Activated CD4-positive, alpha-beta T cell treated with anti-CD3 and anti-CD28 coated beads, Interleukin-2, amount 50 U/mL, for 24 hours (primary cell): ENCODE measurements at places on chromosomes 11 and 22.

GRCh38 chr11:44887636-44888035 lies 63.0 kb downstream of the TP53I11 start:
- DNase-seq = no peak

DNA sequence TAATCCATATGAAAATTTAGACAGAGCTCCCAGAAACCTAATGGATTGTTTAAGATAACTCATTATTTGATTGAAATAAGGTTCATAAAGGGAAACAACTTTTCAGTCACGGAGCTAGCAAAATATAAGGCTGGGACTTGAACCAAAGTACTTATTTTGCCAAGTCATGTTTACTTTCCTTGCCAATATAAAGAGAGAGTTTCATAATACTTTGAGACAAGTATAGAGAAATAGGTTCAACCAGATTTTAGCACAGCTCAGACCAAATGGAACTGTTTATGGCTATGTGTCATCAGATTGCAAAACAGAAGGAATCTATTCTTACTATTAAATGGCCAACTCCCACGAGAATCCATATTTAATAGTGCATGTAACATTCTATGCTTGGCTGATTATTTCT lies 1517.5 kb upstream of the TENM4 start:
- DNase-seq = no peak

DNA sequence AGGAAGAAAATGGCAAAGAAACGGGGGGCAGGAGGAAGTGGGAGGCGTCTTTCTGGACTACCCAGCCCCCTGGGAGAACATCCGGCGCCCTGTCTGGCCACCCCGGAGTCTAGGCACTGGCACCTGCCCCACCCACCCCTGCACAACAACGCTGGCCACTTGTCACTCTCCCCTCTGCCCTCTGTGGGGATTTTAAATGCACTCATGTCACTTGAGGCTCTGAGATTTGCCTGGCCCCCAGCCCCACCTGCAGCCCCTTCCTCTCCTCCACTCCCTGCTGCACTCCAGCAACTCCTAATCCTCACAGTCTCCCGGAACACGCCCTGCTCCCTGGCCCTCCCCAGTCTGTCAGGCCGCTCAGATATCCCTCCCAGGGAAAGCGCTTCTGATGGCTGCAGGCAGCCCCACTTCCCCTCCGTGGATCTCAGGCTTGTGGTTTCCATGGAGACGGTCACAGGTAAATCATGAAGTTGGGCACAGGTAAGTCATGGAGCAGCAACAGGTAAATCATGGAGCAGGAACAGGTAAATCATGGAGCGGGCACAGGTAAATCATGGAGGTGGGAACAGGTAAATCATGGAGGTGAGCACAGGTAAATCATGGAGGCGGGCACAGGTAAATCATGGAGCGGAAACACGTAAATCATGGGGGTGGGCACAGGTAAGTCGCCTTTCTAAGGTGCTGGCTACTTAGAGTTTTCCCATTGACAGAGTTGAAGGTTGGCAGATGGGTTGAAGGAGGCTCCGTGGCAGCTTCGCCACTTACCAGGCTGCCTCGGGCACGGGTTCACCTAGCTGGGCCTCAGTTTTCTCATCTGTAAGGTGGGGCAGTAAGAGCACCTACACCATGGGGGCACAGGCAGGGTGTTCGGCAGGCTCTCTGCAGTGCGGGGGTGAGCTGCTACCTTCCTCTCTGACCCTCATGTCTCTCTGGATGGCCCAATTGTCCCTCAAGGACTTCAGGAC lies 79.0 kb upstream of the SHISAL1 start:
- DNase-seq = no peak

DNA sequence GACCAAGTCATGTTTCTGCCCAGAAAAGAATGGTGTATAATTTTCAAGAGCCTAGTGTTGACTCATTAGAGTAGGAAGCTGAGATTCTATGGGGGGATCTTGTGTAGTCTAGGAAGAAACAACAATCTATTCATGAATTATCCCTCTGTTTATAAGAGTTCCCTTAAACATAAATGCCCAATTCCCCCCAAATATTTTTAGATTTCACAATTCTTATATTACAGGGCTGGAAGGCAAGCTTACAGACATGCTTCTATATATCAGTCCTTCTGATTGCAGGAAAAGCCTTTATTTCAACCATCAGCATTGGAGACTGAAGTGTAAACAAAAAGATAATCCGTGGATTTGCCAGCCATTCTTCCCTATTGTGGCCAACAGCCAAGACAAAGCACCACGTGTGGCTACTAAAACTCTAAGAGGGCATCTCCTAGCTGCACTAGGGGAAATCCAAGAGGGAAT lies 71.4 kb downstream of the NAT10 start:
- no peak for DNase-seq

DNA sequence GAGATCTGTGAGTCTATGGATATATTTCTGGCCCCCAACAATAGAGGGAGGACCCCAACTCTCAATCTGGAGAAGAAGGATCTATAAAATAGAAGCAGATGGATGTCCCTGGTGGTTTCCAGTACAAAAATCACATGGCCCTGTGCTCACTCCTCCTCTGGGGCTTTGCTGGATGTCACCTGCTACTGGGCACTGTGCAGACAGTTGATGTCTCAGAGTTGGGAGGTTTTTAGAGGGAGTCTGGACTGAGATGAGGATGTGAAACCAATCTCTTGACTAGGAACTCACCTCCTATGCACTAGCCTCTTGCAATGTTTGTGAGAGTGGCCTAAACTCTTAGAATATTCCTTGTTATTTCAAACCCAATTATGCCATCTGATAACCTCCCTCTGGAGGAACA lies 107.2 kb downstream of the SCN3B start:
- DNase-seq = no peak

DNA sequence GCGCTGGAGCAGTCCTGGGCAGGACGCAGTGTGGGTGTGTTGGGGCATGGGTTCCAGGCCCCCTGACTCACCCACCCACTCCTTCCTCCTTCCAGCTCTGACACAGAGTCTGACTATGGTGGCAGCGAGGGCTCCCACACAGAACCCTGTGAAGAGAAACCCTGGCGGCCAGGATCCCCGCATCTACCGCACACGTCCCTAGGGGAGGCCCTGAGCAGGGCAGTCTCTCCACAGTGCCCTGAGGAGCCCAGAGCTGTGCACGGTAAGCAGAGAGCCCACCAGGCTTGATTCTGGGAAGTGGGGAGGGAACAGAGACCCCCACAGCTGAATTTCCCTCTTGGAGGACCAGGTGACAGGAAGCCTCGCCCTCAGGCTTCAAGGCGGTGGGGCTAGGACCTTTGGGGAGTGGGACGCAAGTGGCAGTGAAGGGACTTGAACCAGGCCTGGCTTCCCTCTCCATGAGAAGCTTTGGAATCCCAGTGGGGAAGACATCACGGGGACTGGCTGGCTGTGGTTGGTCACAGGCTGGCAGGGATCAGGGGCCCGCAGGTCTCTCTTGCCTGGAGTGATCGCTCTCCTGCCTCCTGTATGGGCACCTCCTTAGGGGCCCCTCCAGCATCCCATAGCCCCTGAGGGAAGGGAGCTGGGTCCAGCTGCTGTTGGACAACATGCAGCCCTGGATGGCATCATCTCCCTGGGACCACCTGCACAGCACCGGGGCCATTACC lies 96.4 kb upstream of the PARVA start:
- no peak for DNase-seq

GRCh38 chr22:20267441-20268278 lies 458 bp downstream of the RTN4R start:
- DNase-seq = no peak

DNA sequence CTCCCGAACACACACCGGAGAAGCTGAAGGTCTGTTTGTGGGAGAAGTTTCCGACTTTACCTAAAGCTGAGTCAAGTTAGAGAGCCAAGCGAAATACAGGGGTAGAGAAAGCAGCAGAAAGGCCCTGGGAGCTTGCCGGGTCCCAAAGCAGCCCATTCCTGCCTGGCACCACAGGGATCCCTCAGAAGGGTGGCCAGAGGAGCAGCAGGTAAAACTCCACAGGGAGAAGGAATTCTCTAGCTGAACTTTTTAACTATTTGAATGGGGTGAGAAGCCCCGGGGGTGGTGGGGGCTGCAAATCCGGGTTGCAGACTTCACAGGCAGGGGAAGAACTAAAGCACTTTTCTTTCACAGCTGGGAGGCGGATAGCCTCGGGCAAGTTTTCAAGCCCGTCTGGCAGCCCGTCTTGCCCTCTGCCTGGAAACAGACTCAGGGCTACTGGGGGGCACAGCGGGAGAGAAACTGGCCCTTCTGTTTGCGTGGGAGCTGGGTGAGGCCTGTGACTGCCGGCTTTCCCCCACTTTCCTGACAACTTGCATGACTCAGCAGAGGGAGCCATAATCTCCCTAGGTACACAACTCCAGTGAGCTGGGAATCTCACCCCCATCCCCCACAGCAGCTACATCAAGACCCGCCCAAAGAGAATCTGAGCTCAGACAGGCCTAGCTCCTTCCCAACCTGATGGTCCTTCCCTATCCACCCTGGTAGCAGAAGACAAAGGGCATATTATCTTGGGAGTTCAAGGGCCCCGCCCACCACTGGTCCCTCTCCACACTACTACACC lies 311.0 kb downstream of the SBF2 start:
- DNase-seq = no peak

DNA sequence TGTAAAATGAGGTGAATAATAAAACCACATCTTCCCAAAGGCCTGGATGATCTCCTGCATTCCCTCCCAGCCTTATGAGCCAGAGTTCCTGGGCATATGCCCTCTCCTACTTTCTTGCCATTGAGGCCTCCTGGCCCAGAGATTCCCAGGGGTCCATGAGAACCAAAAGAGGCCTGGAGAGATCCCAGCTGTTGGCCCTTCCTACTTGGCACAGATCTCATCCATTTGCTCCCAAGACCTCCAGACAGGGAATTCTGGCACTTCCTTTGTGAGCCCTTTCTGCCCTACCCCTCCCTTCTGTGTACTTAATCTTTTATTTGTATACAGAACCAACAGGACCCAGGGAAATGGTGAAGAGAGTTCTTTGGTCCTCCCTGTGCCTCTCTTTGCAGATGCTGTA lies 21.4 kb downstream of the POU2F3 start:
- DNase-seq = no peak

DNA sequence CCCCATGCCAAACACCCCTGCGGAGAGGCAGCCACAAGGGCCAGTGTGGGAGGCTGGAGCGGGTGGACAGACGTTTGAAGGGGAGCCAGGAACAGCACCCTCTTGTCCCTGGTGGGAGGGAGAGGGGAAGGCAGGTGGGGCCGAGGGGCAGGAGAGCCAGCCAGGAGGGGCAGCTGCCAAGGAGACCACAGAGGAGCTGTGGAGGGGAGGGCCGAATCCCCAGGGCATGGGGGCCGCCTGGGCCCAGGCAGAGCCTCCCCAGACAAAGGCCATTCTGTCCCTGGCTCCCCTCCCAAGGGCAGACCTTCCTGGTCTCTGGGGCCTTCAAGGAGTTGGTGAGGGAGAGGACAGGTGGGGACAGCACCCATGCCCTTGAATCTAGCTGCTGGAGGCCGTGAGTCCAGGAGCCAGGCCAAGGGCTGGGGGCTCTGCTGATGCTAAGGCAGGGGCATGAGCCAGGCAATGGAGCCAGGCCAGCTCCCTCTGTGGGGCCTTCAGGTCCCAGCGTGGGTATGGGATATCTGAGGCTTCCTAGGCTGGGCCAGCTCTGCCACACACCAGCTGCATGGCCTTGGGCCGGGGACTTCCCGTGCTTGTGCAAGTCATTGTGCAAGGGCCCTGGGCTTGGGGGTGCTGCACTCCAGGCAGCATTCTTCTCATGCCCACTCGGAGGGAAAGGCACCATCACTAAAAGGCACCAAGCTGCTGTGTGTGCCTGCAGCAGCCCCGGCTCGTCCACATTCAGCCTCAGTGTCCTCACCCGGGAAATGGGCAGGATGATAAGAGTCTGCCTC lies 11.4 kb downstream of the EMID1 start:
- DNase-seq = no peak

DNA sequence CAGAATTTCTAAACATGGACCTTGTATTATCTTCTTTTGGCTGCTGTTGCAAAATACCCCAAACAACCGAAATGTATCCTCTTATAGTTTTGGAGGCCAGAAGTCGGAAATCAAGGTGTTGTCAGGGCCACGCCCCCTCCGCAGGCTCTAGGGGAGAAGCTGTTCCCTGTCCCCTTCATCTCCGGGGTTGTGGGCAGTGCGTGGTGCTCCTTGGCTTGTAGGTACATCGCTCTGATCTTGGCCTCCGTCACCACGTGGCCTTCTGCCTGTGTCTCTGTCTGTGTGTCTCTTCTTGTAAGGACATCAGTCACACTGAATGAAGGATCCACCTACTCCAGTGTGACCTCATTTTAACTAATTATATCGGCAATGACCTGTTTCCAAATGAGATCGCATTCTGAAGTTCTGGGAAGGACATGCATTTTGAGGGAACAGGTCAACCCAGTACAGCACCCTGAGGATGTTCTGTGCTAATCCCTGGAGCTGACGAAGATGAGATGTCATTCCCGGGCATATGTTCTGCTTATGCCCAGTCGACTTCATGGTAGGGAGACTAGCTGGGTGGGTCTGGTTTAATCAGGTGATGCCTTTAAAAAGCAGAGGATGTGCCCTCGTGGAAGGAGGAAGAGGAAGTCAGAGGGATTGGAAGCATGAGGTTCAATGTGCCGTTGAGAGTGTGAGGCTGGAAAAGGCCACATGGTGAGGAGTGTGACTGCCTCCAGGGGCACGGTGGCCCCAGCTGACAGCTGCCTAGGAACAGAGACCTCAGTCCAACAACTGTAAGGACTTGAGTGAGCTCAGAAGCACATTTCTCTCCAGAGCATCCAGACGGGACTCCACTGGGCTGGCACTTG lies 531.1 kb downstream of the TBC1D22A start:
- no peak for DNase-seq

GRCh38 chr11:30346068-30346688 lies 23.3 kb downstream of the ARL14EP start:
- DNase-seq = no peak

GRCh38 chr11:63683133-63683991 lies 2.1 kb downstream of the RTN3 start:
- DNase-seq = no peak

DNA sequence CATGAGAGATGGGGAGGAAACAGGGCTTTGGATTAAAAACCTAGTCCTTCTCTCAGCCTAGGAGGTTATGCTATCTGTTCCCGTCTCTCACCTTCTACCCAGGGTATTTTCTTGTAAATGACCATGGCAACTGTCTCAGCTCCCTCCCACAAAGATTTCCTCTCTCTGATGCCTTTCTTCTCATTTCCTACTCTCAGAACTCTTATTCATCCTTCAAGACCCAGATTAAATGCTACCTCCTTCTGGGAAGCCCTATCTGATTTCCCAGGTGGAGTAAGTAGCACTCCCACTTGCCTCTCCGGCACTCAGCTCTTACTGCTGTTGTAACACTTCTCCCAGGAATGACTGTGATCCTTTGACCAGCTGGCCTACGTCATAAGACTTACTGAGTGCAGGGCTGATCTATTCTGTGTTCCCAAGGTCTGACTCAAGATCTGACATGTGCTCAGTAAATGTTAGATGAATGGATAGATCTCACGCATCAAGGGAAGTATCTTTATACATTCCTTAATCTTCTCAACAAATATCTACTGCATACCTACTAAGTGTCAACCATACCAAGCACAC lies 175.0 kb downstream of the TENM4 start:
- no peak for DNase-seq
